ENCODE measurements at places on chromosomes 16 and 17. TPM values are rescaled to one million over a fixed set of nuclear protein-coding genes. Genes with fewer than 3 reads are reported as not detected.

Gene SPATA22
- not detected for polyA plus RNA-seq

Gene AANAT
- polyA plus RNA-seq, result 1.1 TPM

Gene CLEC19A
- not detected for polyA plus RNA-seq

Gene ATP2A1
- polyA plus RNA-seq, result not detected

Gene AMDHD2
- polyA plus RNA-seq, result 22.2 TPM

Gene CA5A
- not detected for polyA plus RNA-seq

Gene SLC5A2
- 0.94 TPM for polyA plus RNA-seq

Gene BORCS6
- polyA plus RNA-seq, result 30.0 TPM

Gene HOXB13
- polyA plus RNA-seq, result not detected

Gene SEBOX
- polyA plus RNA-seq, result not detected

Gene ANKS4B
- polyA plus RNA-seq, result not detected

Gene TNFRSF17
- polyA plus RNA-seq, result 83.0 TPM

Gene CACNG5
- polyA plus RNA-seq, result not detected

Gene ASPA
- not detected for polyA plus RNA-seq

Gene NOL11
- polyA plus RNA-seq, result 24.1 TPM

Gene PRR29
- polyA plus RNA-seq, result 3.2 TPM

Gene PROCA1
- 2.7 TPM for polyA plus RNA-seq

Gene CDK3
- polyA plus RNA-seq, result 0.71 TPM

Gene SPNS2
- polyA plus RNA-seq, result not detected

Gene OTOP2
- polyA plus RNA-seq, result not detected

Gene C17orf78
- not detected for polyA plus RNA-seq

Gene SCNN1G
- not detected for polyA plus RNA-seq

Gene COL1A1
- 0.74 TPM for polyA plus RNA-seq

Gene GPS1
- polyA plus RNA-seq, result 122 TPM

Gene CNOT1
- 80.9 TPM for polyA plus RNA-seq

Gene SNRNP25
- 39.1 TPM for polyA plus RNA-seq

Gene CHD9
- 72.3 TPM for polyA plus RNA-seq

Gene KRTAP4-2
- polyA plus RNA-seq, result not detected

Gene CLEC18C
- polyA plus RNA-seq, result not detected

Gene FAM117A
- polyA plus RNA-seq, result 81.6 TPM

Gene SMIM36
- polyA plus RNA-seq, result not detected

Gene QPRT
- not detected for polyA plus RNA-seq

Gene USP43
- not detected for polyA plus RNA-seq

Gene C16orf90
- polyA plus RNA-seq, result not detected

All from IgD-negative memory B cell (primary cell).